ENCODE measurements at places on chromosomes 16 and 17.

DNA sequence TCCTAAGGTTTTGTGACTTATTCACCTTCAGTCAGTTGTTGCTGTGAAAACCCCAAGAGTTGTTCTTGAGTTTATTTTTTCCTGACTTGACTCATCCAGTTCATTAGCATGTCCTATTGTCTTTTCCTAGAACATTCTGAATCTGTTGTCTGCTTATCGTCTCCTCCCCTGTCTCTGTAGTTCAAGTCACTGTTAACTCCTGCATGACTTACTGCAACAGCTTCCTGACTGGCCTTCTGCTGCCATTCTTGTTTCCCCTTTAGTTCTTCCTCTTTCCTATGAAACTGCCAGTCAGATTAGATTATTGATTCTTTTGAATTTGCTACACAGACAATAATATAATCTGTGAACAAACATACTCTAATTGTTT, 161.5 kb downstream of the FTO start:
- no peak for DNase-seq

GRCh38 chr17:51407576-51407975, 147.2 kb downstream of the UTP18 start:
- no peak for DNase-seq

GRCh38 chr17:67531291-67531690, 154.2 kb downstream of the PITPNC1 start:
- DNase-seq, result no peak

DNA sequence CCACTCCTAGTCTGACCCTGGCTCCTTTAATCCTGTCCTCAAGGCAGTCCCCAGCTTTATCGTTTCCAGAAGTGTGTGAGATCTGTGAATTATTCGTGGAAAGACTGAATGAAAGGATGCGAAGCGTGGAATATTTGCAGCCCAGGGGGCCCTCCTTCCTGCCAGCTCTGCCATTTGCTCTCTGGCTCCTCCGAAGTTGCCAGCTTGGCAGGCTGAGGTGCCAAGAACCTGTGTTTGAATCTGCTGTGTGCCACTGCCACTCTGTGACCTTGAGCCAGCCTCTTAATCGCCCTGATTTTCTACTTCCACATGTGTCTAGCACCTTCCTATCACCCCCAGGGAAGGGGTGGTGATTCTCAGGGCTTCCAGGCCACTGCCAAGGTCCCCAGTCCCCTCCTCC, 10.8 kb downstream of the TBKBP1 start:
- no peak for DNase-seq

DNA sequence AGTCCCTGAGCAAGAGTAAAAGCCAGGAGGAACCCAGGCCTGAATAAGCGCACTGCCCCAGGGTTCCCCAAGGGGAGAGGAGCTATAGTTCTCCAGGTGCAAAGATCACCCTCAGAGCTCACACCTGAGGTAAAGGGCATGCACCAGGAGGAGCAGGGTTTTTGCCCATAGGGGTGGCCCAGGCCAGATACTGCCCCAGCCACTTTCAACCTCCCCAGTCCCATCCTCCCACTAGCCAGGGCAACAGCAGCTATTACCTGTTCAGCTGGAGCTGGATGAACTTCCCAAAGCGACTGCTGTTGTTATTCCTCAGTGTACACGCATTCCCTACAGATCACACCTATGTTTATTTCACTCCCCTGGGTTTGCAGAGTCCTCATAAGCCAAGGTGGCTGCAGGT, 19.8 kb downstream of the MYO19 start:
- DNase-seq, result no peak

DNA sequence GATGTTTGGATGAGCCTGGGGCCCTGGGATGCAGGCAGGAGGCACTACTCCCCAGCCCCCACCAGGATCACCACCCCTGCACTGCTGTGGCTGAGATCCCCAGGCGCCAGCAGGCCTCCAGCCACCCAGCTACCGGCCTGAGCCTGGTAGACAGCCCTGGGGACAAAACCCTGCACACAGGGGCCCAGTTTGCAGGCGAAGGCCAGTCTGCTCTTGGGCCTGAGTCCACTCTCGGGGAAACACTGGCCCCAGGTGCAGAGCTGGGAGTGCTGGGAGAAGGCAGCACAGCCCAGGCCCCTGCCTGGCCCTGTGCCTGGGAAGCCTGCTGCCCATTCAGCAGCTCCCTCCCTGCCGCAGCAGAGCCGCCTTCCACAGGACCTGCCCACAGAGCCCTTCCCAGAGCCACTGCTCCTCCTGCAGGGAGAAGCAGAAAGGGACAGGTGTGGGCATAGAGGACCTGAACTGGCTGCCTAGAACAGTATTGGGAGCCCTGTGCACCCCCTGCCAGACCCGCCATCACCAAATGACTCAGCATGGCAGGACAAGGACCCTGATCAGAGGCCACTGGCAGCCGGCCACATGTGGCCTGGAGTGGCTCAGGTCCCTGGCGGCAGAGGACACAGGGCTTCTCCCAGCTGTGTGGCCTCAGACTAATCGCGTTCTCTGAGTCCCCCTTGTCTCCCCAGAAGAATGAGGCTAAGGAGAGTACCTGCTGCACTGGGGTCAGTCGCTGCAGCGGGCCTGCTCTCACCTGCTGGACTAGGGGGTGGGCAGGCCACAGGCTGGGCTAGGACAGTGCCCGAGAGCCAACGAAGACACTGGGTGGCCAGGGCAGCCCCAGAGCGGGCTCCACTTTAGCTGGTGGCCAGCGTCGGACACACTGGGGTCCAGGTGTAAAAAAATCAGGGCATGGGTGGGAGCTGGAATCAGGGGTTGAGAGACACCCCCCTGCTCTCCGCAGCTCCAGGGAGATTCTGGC, 10.7 kb downstream of the MSRB1 start:
- no peak for DNase-seq

DNA sequence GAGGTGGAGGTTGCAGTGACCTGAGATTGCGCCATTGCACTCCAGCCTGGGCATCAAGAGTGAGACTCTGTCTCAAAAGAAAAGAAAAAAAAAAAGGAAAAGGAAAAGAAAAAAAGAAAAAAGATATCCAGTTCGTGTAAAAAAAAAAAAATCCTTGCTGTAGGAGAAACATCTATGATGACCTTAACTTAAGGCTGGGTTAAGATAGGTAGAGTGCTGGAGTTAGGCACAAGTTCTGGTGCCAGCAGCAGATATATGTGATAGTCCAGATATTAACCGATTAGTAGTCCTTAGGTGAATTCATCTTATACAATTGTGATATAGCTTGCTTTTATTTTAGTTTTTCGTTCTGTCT, 17.2 kb downstream of the PSMD11 start:
- DNase-seq, result no peak

DNA sequence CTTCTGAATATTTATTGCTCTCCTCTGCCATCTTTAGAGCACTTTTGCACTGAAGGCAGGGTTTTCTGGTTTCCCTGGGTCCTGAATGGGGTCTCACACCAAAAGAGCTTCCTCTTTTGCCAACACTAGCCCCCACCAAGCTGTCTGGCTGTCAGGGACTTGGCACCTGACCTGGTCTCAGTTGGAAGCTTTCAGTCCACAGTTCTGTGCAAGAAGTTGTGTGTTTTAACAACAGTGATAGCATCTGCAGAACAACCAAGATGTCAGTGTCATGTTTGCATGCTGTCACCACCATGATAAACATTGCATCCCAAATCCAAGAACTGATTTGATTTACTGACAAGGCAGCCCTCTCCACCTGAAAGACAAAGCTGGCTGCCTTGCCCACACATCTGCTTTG, 448.5 kb upstream of the CCL2 start:
- no peak for DNase-seq

DNA sequence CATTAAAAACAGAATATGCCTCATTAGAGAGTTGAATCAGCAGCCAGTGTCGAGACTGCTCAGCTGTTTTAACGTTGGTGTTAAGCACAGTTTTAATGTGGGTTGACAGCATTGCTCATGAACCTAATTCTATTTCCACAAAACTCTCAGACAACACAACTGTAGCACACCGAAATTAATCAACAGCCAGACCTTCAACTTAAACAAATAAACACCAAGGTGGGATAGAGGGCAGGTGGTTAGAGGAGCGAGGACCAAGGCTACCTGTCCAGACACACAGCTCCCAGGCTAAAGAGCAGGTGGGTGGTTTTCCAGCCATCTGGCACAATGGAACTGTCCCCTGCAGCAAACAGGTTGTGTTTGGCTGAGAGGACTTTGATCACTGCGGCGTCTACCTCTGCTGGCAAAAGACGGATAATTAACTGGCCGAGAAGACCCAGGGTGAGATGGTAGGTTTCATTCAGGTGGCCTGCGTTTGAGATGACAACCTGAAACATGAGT, 69.6 kb upstream of the ATP2A3 start:
- no peak for DNase-seq

DNA sequence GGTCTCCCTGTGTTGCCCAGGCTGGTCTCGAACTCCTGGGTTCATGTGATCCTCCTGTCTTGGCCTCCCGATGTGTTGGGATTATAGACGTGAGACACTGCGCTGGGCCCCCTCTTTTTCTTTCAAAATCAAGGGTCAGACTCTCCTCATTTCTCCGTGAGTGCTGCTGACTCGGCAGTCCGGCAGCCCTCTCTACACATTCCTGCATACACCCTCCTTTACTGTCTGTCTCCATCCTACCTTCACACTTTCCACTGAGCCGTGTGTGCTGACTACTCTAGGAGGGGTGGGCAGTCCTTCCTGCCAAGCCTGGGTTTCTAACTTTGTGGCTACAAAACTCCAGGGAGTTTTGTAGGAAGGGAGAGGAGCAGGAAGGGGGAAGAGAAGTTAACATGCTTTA, 195.2 kb downstream of the PARN start:
- no peak for DNase-seq

DNA sequence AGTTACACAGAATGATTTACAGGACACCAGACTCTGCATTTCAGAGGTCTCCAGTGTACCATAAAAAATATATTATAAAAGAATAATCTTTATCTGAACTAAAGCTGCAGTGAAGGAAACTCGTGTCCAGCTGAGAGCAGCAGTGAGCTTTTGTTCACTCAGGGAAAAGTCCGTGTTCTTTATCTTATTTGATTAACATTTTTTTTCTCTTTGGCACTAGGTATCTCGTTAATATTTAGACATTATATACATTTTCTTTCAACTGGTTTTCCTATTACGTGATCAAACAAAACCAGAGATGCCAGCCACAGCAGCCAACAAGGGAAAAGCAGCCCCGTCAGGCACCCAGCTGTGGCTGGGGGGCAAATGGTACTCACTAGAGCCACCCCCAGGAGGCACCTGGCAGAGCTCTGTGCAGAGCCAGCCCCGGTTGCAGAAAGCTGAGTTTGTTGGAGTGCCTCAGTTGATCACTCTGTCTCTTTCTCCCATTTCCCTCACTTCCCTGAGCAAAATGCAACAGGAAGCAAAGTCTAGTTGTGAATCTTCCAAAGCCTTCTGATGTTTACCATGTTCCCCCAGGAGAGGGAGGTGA, 1.1 kb upstream of the HS3ST4 start:
- no peak for DNase-seq

All from substantia nigra (tissue), 51 donors.